ENCODE measurements at places on chromosomes 4 and X.

DNA sequence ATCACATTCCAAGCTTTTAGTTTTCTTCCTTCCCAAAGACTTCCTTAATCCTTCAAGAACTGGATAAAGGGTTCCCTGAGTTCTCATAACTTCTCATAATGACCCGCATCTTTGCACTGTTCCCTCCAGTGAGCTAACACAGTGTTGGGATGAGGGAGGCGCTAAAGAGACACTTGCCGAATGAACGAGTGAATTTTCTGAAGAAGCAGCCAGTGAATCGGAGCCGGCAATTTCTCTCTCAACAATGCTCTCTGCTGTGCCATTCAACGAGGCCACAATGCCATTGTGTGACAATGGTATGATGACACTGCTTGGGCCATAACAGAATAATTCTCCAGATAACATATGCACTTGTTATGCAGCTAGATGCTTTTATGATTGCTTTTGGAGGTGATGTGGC is 51.4 kb upstream of the ZFP42 start:
- DNase-seq, result no peak

DNA sequence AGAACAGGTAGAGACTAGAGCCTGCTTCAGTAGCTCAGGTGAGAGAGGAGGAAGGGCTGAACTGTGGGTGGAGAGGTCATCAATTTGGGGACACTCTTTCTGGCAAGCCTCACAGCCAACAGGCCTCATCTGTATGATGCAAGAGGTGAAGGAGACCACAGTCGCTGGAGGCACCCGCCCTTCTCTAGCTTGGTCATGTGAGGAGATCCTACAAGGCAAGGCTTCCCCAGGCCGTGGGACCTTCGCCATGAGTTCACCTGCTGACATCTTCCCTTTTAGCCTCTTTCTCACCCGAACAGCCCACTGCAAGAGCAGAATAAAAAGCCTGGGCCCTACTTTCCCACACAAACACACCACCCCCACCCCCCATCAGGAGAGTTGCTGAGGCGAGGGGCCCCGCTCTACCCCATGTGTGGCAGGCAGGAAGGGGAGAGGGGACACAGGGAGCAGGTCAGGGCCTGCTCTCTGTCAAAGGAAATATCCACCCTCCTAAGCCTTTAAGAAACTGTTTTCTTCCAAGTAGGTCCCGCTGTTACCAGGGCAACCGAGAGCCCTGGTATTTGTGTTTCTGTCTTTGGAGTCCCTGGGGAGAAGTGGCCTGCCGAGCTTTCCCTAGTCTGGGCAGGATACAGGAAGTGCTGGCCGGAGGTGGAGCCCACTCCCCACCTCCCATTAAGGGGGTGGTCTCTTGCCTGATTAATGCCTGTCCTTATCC is 8.1 kb downstream of the RTL5 start:
- DNase-seq, result peak; percentile 89

GRCh38 chr4:75733369-75733768 is 9.0 kb downstream of the USO1 start:
- DNase-seq, result peak; percentile 79

DNA sequence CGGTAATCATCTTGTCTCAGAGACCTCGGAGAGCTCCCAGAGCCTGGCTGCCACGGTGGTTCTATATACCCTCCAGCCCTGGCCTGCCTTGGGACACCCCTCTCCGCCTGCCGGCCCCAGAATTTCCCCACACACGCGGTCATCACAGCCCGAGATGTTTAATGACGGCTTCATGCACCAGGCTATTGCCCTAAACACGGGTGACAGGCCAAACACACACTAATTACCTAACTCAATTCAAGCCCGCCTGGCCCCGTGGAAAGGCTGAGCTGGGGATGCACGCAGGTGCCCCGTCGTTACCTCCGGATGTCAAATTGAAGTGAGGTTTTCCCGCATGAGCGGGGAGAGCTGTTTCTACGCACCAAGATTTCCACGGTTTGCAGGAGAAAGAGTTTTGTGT is 72.9 kb upstream of the PPP2R3B start:
- no peak for DNase-seq

DNA sequence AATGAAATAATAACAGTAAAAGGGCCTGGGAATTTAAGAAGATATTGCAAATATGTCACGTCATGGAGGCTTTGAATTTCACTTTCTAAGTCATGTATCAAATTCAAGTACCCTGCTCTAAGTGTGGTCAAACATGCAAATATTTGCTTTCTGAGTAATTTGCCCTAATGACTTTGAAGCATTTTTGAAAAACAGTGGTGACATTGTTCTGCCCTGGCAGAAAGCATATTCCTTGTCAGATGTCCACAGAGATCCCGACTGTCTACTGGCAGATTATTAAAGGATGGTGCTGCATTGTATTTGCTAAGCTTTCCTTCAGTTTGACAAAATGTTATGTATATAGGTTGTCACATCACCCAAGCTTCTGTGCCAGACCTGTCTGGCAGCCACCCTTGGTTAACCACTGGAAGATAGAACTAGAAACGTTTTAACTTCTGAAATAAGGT is 92.5 kb downstream of the ANK2 start:
- DNase-seq, result peak; percentile 88
